ENCODE measurements at places on chromosomes 7 and 10.

- DNase-seq = no peak
Measured at GRCh38 chr7:86012971-86013370, 630.7 kb upstream of the GRM3 start.

DNA sequence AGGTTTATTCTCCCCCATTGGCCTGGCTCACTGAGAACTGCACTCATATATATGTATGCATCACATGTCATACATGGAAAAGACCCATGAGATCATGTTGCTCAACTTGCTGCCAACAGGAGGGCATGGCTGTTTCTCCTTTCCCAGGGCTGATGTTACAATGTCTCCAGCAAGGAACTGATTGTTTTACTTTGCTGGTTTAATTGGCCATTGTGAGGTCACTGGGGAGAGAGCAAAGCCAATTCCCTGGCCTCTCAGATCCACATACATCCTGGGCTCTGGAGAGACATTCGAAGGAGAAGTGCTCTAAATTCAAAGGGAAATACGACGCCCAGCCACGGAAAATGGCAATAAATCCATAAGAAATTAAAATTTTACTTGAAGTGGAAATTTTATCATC lies 287.8 kb downstream of the WDR11 start:
- DNase-seq = no peak

GRCh38 chr7:148286150-148286549 lies 304.4 kb upstream of the C7orf33 start:
- no peak for DNase-seq

GRCh38 chr10:77641788-77642397 lies 4.3 kb upstream of the KCNMA1 start:
- peak; percentile 54 for DNase-seq

- DNase-seq = peak; percentile 7
Measured at GRCh38 chr10:116737627-116738327, 4.6 kb downstream of the HSPA12A start.

DNA sequence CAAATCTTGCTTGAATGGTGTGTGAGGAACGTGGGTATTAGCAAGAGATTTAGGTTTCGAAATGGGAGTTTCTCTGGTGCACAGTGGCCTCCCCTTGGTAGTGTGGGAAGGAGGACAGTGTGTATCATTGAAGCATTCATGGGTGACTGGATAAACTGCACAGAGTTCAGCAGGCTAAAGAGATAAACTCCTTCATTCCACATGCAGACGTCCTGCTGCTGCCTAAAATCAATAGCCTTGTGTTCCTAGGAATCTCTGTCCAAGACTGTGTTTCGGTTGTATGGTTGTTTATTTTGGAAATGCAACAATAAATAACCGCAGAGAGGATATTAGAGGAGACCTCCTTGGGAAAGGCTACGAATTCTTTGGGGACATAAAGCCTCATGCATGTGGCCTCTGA lies 100.9 kb upstream of the FAM171A1 start:
- no peak for DNase-seq

GRCh38 chr7:38716397-38716796 lies 85.2 kb upstream of the AMPH start:
- no peak for DNase-seq

DNA sequence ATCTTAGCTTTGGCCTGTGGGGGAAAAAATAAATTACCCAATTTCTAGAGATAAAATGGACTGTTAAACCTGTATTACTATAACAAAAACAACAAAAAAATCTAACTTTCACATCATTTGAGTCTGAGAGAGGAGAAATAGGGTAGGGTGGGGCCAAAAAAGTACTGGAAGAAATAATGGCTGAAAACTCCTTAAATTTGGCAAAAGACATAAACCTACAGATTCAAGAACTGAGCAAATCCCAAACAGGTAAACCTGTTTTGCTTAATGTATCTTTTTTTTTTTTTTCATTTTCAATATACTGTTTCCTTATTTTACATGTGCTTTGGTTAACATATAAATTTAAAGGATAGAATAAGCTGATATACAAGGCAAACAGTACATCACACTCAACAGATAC lies 27.1 kb downstream of the SYPL1 start:
- no peak for DNase-seq

- no peak for DNase-seq
Measured at GRCh38 chr7:157412021-157412443, 75.2 kb downstream of the DNAJB6 start.

GRCh38 chr7:41207141-41207540 lies 495.7 kb downstream of the INHBA start:
- no peak for DNase-seq

- no peak for DNase-seq
Measured at GRCh38 chr10:19373988-19374387, 325.4 kb downstream of the MALRD1 start.

DNA sequence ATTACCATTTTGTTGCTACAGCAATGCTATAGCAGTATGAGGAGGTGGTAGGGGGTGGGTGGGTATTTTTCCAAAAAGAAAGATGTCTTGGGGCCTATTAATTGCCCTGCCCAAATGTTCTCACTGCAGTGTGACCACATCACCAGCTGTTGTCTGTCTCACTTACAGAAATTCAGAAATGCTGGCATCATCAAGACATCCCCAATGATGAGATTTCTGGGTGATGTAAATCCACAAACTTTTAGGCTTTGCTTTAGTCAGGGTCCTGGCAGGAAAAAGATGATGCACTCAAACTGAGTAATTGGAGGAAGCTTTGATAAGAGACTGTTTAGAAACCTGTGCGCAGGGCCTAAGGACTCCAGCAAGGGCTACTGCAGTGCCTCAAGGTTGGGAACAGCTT lies 56.2 kb upstream of the OPN4 start:
- DNase-seq = no peak

DNA sequence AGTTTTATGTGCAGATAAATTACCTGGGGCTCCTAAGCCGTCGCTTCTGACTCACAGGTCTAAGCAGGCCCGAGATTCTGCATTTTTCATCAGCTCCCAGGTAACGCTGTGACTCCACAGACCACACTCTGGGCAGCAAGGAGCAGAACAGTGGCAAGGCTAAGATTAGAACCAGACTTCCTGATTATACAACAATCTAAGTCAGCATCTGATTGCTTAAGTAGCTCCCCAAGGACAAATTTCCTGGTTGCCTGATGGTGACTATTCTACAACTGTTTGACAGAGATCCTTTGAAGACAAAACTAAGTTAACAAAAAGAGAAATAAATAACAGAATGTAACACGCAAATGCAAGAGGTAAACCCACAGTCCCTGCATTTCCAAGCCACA lies 69.0 kb downstream of the CREB3L2 start:
- no peak for DNase-seq

DNA sequence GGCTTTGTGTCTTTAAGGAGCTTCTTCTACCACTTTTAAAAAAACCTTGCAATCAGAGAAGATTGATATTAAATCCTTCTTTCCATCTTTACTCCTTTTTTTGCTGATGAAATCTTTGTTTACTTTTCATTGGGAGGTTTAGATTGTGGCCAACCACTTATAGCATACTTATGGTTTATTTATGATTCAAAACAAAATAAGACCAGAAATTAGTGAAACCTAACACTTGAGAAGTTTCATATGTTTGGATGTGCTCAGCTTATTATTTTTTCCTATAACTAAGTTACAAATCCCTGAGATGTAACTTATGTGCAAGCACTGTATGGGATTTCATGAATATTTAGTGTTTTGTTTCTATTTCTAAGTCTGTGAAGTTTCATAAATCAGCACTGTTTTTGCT lies 13.5 kb upstream of the PRPS1L1 start:
- no peak for DNase-seq

DNA sequence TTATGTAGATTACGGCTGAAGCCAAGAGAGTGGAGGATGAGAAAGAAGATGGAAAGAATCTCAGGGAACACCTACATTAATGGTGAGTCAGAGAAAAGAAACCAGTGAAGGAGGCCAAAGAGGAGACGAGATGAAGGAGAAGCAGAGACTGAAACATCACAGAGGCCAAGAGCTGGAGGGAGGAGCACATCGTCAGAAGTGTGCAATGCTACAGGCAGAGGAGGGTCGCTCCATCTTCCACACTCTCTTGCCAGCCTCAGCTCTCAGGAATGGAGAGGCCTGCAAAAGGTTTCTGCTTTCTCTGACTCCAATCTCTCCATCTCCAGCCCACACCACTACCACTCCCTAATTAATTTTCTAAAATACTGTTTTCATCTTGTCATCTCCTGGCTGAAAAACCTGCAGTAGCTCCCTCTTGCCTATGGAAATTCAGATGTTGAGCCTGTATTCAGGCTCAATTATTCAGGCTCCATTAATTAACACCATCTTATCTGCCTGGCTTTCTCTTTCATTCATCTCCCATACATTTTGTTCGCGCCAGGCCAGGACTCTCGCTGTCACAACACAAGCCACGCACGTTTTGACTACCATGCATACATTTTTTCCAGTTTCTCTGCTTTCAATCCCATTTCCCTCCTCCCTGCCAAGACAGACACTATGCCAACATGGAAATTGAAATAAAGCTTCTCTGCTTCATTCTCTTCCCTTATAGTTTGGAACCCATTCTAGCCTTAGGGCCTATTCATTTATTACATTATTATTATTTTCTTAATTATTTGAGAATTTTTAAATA lies 165.8 kb downstream of the INHBA start:
- no peak for DNase-seq

DNA sequence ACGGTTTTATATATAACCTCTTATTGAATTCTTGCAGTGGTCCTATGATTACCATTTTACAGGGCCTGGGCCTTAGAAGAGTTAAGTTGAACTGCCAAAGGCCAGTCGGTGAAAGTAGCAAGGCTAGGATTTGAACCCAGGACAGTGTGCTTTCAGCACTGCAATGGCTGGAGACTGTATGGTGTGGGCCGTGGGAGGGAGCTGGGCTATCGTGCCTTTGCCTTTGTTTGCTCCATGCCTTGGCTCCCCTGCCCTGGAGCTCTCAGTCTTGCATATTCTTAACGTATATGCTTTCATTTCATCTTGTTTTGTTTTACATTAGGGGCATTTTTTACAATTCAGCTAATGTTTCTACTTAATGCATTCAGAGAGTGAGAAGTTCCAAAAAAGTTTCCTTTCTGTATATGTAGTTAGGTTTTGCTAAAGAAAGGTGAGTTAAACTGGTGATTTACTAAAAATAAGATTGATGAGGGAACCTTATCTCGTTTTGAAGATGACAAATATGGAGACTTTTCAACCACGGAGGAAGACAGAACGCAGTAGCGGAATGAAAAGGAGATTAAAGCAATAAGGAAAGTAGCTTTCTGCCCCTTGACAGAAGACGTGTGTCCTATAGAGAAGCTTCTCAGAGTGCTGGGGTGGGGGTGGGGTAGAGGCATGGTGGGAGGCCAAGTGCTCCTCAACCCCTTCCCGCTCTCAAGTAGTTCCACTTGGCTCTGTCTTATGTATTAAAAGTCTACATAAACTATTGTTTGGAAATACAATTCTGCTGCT lies 82.5 kb downstream of the RTKN2 start:
- no peak for DNase-seq

GRCh38 chr10:29860166-29860565 lies 199.2 kb downstream of the JCAD start:
- no peak for DNase-seq

DNA sequence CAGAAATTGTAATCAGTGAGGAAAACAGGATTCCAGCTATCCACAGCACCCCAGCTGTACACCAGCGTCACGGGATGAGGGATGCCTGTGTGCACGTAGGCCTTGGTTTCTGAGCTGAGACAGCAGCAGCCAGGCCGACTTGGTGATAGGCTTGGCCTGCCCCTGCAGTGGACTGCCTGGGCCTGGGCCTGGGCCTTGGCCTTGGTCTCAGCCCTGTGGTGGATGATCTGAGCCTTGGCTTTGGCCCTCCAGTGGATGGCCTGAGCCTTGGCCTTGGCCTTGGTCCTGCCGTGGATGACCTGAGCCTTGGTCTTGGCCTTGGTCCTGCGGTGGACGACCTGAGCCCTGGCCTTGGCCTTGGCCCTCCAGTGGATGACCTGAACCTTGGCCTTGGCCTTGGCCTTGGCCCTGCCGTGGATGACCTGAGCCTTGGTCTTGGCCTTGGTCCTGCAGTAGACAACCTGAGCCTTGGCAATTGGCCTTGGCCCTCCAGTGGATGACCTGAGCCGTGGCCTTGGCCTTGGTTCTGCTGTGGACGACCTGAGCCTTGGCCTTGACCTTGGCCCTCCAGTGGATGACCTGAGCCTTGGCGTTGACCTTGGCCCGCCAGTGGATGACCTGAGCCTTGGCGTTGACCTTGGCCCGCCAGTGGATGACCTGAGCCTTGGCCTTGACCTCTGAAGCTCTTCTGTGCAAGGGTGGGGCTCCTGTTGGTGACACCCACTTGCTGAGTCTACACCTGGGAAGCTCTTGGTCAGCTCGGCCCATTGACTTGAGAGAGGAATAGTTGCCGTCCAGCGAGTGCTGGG lies 93.8 kb downstream of the CUX1 start:
- no peak for DNase-seq

GRCh38 chr7:2380461-2380860 lies 22.9 kb upstream of the CHST12 start:
- no peak for DNase-seq

DNA sequence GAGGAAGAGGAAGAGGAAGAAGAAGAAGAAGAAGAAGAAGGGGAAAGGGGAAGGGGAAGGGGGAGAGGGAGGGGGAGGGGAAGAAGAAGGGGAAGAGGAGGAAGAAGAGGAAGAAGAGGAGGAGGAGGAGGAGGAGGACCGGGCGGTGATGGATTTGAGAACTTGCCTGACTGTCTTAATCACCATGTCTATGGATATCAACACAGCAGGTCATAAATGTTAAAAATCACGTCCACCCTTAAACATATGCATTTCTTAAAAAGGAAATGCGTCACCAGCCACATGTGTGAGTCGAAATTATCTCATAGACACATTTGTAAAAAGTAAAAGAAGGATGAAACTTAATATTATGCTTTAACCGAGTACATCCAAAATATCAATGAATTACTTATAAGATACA lies 42.1 kb upstream of the INSIG1 start:
- DNase-seq = no peak

DNA sequence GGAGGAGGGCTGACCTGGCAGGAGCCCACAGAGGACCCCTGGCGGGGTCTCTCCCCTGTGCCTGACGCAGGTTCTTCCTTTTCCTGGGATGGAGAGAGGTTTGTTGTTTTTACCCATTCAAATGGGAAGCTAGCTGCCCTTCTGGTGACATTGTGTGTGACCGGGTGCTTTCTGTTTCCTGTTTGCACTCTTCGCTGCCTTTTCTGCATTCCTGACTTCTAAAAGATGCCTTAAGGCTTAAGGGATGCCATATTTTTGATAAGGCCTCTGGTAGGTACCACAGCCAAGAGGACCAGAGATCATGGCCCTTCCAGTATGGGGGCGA lies 20.3 kb downstream of the ZNF783 start:
- no peak for DNase-seq

DNA sequence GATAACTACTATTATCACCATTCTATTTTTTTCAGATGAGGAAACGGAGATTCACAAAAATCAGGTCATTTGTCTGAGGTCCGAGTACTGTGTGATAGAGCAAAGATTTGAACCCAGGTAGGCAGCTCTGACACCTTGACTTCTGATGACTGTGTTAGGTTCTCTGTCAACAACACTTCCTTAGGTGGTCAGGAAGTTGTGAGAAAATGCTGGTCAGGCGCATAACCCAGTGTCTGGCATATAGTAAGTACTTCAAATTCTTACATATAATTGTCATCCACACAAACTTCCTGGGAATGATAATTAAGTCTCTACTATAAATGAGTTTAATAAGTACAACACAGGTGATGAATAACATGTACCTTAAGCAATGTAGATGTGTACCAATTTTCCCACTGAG lies 381.5 kb downstream of the NEBL start:
- DNase-seq = no peak

Measured in NCI-H2227 treated with DMSO at 0.1 percent for 48 hours (cell line).